ENCODE measurements at places on chromosomes 3 and 15. TPM values are rescaled to one million over a fixed set of nuclear protein-coding genes. Genes with fewer than 3 reads are reported as not detected.

DNA sequence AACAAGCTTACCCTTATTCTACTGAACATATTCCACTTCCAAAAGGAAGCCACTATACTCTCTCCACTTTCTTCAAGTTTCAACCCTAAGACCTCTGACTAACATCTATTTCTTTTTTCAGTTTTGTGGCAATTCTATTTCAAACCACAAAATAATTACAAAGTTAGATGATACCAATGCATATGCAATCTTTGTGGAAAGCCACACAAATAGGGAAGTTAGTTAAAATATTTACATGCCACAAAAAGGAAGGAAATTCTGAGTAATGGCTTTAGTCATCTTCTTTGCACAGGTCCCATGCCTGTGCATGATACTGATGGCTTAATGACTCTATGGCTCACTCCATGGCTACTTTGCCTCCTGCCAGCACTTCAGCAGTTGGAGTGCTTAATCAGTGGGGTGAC lies 57.0 kb upstream of the MCTP2 start:
- H3K4me1 ChIP-seq, result no peaks in the 10 kb centered on the region
- H3K36me3 ChIP-seq, result no peaks in the 10 kb centered on the region
- DNase-seq, result no peak
- H3K27ac ChIP-seq, result no peak overlapping the region
- H3K27me3 ChIP-seq, result no peaks in the 10 kb centered on the region

DNA sequence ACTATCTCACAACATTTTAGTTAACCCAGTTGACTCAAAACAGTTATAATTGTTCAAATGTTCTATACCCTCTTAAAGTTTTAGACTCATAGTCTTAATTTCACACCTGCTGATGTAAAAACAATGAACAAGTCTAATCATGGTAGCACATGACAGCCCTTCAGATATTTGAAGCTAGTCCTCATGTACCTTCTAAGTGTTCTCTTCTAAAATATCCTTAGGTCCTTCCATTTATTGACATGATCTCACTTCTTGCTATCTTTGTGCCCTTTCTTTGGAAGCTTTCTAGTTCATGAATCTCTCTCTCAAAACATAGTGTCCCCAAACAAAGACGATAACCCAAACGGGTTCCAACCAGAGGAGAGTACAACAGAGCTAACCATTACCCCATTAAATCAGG lies 363.1 kb downstream of the MECOM start:
- H3K4me3 ChIP-seq, result no peak overlapping the region
- peaks cover 3% of the 10 kb centered on the region for H3K27me3 ChIP-seq
- no peaks in the 10 kb centered on the region for H3K36me3 ChIP-seq
- no peaks in the 10 kb centered on the region for H3K4me1 ChIP-seq
- H3K27ac ChIP-seq, result no peak overlapping the region

DNA sequence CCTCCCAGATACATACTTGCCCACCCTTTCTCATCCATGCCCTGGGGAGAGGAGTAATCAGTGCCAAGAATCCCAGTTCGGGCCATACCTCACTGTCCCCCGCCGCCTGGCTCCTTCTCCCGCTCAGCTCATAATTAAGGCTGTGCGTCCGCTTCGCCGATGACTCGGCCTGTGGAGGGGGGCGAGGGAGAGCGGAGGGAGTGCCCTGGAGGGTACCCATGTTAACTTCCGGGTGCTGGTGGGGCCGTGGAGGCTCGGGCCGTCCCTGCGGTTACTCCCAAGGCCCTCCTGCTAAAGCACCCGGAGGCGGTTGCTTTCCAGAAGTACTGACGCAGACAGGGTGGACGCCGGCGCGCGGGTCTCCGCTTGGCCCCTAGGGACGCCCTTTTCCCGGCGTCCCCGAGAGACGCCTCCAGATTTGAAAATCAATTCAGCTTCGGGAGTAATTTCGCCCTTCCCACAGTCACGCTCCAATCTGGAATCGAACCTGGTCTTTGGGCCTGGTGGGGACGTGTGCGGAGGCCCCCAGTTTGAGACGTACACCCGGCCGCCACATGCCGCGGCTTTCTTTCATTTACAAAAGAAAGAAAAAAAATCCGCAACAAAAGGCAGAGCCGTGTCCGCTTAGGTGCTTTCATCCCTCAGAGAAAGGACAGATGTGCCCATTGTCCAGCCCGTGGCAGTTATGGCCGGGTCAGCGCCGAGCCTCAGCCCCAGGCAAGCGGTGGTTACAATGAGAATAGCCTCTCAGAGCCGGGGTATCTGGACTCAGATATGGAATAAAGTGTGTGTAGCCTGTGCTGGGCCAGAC lies 1.0 kb upstream of the ONECUT1 start:
- H3K27me3 ChIP-seq, result peaks cover 12% of the 10 kb centered on the region
- H3K4me3 ChIP-seq, result peak overlapping the region; percentile 54
- DNase-seq, result no peak
- no peaks in the 10 kb centered on the region for H3K36me3 ChIP-seq

Gene RYR3
- total RNA-seq, result not detected

Gene PIGB
- 19.3 TPM for total RNA-seq

Gene SMAD3
- total RNA-seq, result 394 TPM

Gene CCDC80
- total RNA-seq, result 0.64 TPM

All from Panc1 (cell line).